ENCODE measurements at places on chromosomes 2 and 18. TPM values are rescaled to one million over a fixed set of nuclear protein-coding genes. Genes with fewer than 3 reads are reported as not detected.

The PRSS56 gene
- not detected for total RNA-seq

The TXNL4A gene
- total RNA-seq, result 55.0 TPM

The FAM124B gene
- total RNA-seq, result 1.1 TPM

The GKN2 gene
- total RNA-seq, result not detected

The CHRNG gene
- not detected for total RNA-seq

The IL1RL1 gene
- total RNA-seq, result not detected

The DOCK10 gene
- 209 TPM for total RNA-seq

The ALPG gene
- not detected for total RNA-seq

- H3K4me3 ChIP-seq, result no peak overlapping the region
- H3K36me3 ChIP-seq, result no peaks in the 10 kb centered on the region
- no peaks in the 10 kb centered on the region for H3K27me3 ChIP-seq
- no peak overlapping the region for H3K27ac ChIP-seq
- no peaks in the 10 kb centered on the region for H3K4me1 ChIP-seq
These were observed 50.1 kb downstream of the CDH19 start for GRCh38 chr18:66553824-66554223.

GRCh38 chr2:218149098-218149497 is 17.7 kb downstream of the CXCR1 start:
- no peak overlapping the region for H3K27ac ChIP-seq
- no peaks in the 10 kb centered on the region for H3K4me1 ChIP-seq
- DNase-seq, result no peak
- H3K36me3 ChIP-seq, result no peaks in the 10 kb centered on the region
- no peak overlapping the region for H3K4me3 ChIP-seq

DNA sequence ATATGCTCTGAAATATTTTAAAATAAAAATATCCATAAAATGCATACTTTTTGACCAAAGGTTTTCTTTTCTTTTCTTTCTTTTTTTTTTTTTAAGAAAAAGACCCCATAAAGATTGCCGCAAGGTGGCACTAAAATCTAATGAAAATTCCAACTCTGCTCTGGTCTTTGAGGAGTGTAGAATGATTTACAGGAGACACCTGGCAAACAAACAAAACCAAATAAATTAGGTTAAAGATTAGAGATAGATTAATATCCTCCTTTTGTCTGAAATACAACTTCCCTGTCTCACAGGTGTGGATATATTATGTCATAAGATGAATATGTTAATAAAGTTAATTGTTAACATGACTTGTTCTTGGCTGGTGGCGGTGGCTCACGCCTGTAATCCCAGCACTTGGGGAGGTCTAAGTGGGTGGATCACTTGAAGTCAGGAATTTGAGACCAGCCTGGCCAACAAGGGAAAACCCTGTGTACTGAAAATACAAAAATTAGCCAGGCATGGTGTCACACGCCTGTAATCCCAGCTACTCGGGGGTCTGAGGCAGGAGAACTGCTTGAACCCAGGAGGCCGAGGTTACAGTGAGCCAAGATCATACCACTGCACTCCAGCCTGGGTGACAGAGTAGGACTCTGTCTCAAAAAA is 3.5 kb upstream of the RHOB start:
- H3K36me3 ChIP-seq, result no peaks in the 10 kb centered on the region
- peak; percentile 56 for DNase-seq
- no peak overlapping the region for H3K4me3 ChIP-seq
- peaks cover 16% of the 10 kb centered on the region for H3K4me1 ChIP-seq
- H3K27ac ChIP-seq, result no peak overlapping the region

DNA sequence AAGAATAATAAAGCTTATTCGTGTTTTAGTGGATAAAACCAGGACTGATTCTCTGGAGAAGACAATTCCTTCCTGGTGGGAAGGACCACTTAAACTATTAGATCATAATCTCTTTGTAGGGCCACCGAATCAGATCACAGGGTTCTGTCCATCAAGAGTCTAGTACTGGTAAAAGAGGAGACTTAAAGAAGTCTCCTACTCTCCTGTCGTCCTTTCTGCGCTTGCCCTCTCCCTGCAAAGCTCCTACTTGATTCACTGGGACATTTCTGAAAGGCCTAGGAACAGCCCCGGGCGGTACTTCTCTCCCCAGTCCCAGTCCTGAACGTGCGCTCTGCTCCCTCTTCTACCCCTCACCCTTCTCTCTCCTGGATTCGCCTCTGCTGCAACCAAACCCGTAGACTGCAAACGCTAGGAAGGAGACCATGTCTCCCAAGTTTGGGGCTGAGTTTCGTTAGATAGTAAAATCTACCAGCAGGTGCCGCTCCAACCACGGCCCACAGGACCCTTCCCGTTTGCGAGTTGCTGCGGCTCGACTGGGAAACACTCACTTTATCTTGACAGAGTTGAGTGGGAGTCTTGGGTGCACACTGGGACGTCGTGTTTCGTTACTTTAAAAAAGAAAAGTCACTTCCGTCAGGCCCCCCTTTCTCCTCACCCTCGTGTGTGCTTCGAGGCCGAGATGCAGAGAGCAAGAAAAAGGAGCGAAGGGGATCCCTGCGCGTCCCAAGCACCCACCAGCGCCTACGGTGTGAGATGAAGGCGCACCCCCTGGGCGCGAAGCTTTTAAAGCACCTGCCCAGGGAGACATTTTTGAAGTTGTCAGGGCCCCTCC is 923 bp downstream of the FIGLA start:
- peak overlapping the region; percentile 38 for H3K4me3 ChIP-seq
- peaks cover 11% of the 10 kb centered on the region for H3K4me1 ChIP-seq

GRCh38 chr2:11985817-11986566 is 239.6 kb downstream of the LPIN1 start:
- H3K27me3 ChIP-seq, result peaks cover 3% of the 10 kb centered on the region
- no peak overlapping the region for H3K4me3 ChIP-seq
- peaks cover 4% of the 10 kb centered on the region for H3K4me1 ChIP-seq
- DNase-seq, result no peak
- no peak overlapping the region for H3K27ac ChIP-seq

GRCh38 chr2:240480834-240481623 is 45.6 kb downstream of the GPC1 start:
- H3K27me3 ChIP-seq, result no peaks in the 10 kb centered on the region
- no peaks in the 10 kb centered on the region for H3K4me1 ChIP-seq
- DNase-seq, result no peak
- no peak overlapping the region for H3K4me3 ChIP-seq

- peaks cover 12% of the 10 kb centered on the region for H3K36me3 ChIP-seq
- no peak for DNase-seq
- no peaks in the 10 kb centered on the region for H3K4me1 ChIP-seq
These were observed 117.0 kb downstream of the HIBCH start for GRCh38 chr2:190202604-190203003.

GRCh38 chr2:25385910-25386309 is 44.2 kb upstream of the DNMT3A start:
- H3K27ac ChIP-seq, result no peak overlapping the region
- H3K36me3 ChIP-seq, result peaks cover 24% of the 10 kb centered on the region
- no peaks in the 10 kb centered on the region for H3K27me3 ChIP-seq
- H3K4me1 ChIP-seq, result peaks cover 3% of the 10 kb centered on the region

- DNase-seq, result no peak
- H3K36me3 ChIP-seq, result no peaks in the 10 kb centered on the region
- no peak overlapping the region for H3K4me3 ChIP-seq
These were observed 112.3 kb upstream of the UXS1 start for GRCh38 chr2:106306387-106306786.

- no peak for DNase-seq
- peaks cover 14% of the 10 kb centered on the region for H3K27me3 ChIP-seq
- no peaks in the 10 kb centered on the region for H3K4me1 ChIP-seq
- no peak overlapping the region for H3K4me3 ChIP-seq
- no peak overlapping the region for H3K27ac ChIP-seq
These were observed 37.5 kb upstream of the SIX2 start for GRCh38 chr2:45046786-45047185.

DNA sequence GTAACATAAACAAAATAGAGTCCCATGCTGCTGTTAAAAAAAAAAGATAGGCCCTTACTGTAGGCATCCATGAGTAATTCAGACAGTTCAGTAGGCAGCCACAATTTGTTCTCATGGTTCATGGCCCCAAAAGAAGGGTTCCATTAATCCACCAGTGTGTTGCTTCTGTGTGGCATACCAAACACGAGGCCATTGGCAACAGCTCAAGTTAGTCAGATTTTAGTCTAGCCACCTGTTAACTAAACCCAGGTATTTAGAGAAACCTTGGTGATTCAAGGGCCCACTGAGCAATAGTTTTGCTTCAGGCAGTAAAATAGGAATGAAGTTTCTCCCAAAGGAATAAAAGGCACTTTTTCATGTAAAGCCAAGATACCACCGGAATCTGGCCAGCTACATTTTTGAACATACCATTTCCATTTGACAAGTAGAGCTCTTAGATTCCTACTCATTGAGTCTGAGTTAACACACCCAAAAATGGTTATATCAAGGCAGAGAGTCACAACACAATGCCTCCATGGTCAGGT is 80.1 kb upstream of the SRD5A2 start:
- no peaks in the 10 kb centered on the region for H3K4me1 ChIP-seq
- H3K4me3 ChIP-seq, result no peak overlapping the region
- H3K36me3 ChIP-seq, result no peaks in the 10 kb centered on the region
- H3K27ac ChIP-seq, result no peak overlapping the region
- no peak for DNase-seq

GRCh38 chr2:120734930-120735651 is 577 bp upstream of the GLI2 start:
- H3K4me1 ChIP-seq, result peaks cover 2% of the 10 kb centered on the region
- H3K4me3 ChIP-seq, result no peak overlapping the region
- H3K27me3 ChIP-seq, result peaks cover 38% of the 10 kb centered on the region
- H3K27ac ChIP-seq, result no peak overlapping the region
- DNase-seq, result no peak

- H3K27me3 ChIP-seq, result no peaks in the 10 kb centered on the region
- no peak overlapping the region for H3K27ac ChIP-seq
- H3K36me3 ChIP-seq, result no peaks in the 10 kb centered on the region
- DNase-seq, result no peak
- H3K4me1 ChIP-seq, result no peaks in the 10 kb centered on the region
These were observed 486.4 kb downstream of the DSC3 start for GRCh38 chr18:30556112-30556511.

DNA sequence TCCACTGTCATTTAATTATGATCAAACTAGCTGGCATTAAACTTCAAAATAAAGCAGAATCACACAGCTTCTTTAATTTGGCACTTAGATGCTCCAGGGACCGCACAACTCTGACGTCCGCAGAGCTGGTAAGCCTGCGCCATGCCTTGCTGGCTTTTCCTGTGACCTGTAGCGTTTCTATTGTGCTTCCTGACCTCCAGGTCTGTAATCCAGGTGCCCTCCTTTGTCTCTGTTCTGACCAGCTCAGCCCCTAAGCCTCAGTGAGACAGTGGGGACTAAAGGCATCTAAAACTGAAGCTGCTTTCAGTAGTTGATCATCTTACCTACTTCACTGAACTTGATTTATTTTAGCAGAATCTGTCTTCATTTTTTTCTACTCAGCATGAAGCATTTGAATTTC is 249.7 kb upstream of the RGPD4 start:
- no peaks in the 10 kb centered on the region for H3K4me1 ChIP-seq
- no peak overlapping the region for H3K4me3 ChIP-seq
- no peaks in the 10 kb centered on the region for H3K27me3 ChIP-seq
- H3K27ac ChIP-seq, result no peak overlapping the region
- no peaks in the 10 kb centered on the region for H3K36me3 ChIP-seq
- DNase-seq, result no peak

GRCh38 chr2:98086491-98087446 is at the start of gene VWA3B:
TSS of gene VWA3B (plus strand) at chr2:98087167. CDS start at chr2:98093093, 5,926 bp downstream.
- H3K36me3 ChIP-seq, result no peaks in the 10 kb centered on the region
- no peak within 1 kb of the TSS for H3K27ac ChIP-seq
- peaks cover 17% of the 10 kb centered on the region for H3K4me1 ChIP-seq
- no peak for DNase-seq
- H3K27me3 ChIP-seq, result peaks cover 56% of the 10 kb centered on the region
- peak within 1 kb of the TSS; percentile 29 for H3K4me3 ChIP-seq

DNA sequence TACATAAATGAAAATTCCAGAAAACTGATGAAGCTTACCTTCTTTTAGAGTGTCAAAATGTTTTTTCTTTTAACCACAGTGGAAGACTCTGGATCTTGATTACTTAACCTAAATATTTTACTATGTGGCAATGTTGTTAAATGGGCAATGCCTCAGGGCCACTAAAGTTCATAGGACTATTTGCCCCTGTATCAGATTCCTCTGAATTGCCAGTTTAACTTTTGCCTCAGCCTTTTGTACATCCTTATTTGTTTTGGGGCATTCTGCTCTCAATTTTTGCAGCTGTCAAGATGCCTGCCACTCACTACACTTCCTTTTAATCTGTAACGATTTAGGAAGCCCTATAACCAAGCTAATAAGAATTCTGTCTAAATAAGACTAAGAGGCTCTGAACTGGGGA is 31.7 kb upstream of the SERTAD2 start:
- no peak overlapping the region for H3K27ac ChIP-seq
- no peaks in the 10 kb centered on the region for H3K27me3 ChIP-seq
- H3K4me3 ChIP-seq, result no peak overlapping the region
- DNase-seq, result no peak
- no peaks in the 10 kb centered on the region for H3K4me1 ChIP-seq
- H3K36me3 ChIP-seq, result no peaks in the 10 kb centered on the region

DNA sequence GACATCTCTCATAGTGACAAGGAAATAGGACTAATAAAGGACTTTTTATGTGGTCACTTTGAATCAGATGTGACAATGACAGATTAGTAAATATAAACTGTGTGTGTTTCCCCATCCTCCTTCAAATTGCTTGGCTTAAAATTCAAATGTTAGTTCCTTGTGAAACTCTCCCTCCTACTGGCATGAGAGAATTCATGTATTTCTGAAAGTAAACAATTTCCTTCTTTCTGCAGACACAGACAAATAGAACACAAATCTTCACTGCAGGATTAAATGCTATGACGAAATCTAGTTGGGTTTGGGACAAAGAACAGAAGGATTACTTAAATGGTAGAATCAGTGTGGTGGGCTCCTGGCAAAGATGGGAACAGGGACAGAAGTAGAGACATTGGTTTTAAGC is 328.7 kb upstream of the FAM98A start:
- H3K4me3 ChIP-seq, result no peak overlapping the region
- H3K27ac ChIP-seq, result no peak overlapping the region
- no peaks in the 10 kb centered on the region for H3K4me1 ChIP-seq
- DNase-seq, result no peak
- H3K36me3 ChIP-seq, result no peaks in the 10 kb centered on the region

GRCh38 chr18:77106331-77106730 is 26.3 kb downstream of the MBP start:
- H3K4me1 ChIP-seq, result peaks cover 90% of the 10 kb centered on the region
- H3K4me3 ChIP-seq, result peak overlapping the region; percentile 17
- H3K36me3 ChIP-seq, result peaks cover 27% of the 10 kb centered on the region
- H3K27me3 ChIP-seq, result no peaks in the 10 kb centered on the region
- H3K27ac ChIP-seq, result peak overlapping the region; percentile 56
- peak; percentile 91 for DNase-seq

GRCh38 chr2:176445956-176446355 is 176.7 kb downstream of the MTX2 start:
- H3K27me3 ChIP-seq, result no peaks in the 10 kb centered on the region
- H3K4me1 ChIP-seq, result no peaks in the 10 kb centered on the region
- H3K27ac ChIP-seq, result no peak overlapping the region
- H3K4me3 ChIP-seq, result no peak overlapping the region
- H3K36me3 ChIP-seq, result no peaks in the 10 kb centered on the region

All from CD4-positive, alpha-beta T cell (primary cell).